ENCODE measurements at places on chromosomes 3 and 15.
A peak's percentile ranks its signal among the peaks of the same experiment; 100 is the strongest.

- peak; percentile 30 for DNase-seq
Observed at GRCh38 chr15:64013179-64014062, 32.9 kb downstream of the DAPK2 start.

- DNase-seq, result no peak
Observed at GRCh38 chr15:69117431-69117871, 43.0 kb upstream of the GLCE start.

DNA sequence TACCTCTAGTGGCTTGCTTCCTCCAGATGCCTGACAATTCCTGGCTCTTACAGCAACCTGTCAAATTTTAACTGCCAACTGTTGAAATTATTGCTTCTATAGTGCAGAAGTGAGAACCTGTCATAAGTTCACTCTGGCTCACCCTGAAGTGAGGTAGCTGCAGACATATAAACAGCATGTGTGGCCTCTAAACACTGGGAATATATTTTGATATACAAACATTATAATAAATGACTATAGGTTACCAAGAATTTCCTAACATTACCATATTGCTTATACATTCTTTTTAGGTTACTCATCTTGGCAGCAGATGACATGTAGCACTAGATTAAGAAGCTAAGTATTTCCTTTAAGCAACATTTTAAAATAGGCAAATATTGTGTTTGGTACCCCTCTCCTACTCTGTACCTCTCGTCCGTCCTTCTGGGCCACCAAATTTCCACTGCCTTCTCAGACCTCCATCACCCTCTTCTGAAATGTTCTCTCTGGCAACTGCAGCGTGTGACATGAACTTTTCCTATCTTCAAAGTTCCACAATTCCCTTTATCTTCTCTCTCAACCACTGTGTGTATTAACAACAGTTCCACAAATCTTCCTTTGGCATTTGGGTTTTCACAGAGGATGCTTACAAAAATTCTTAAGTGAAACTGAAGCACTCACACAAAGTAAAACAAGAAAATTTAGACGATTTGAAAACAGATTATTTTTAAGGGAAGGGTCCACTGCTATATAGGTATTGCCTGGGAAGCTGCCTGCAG, 15.3 kb upstream of the XXYLT1 start:
- DNase-seq, result no peak

- DNase-seq, result no peak
Observed at GRCh38 chr15:50128266-50128665, 9.2 kb upstream of the ATP8B4 start.

GRCh38 chr3:97793420-97794019, 28.3 kb upstream of the CRYBG3 start:
- DNase-seq, result peak; percentile 59

GRCh38 chr15:32641517-32642059, at the start of gene SCG5:
SCG5 (plus strand) TSS chr15:32641710; CDS start chr15:32643593, 1,883 bp downstream.
- no peak for DNase-seq

- DNase-seq, result no peak
Observed at GRCh38 chr3:65851827-65852226, 186.9 kb downstream of the MAGI1 start.

GRCh38 chr3:117735481-117736101, 1026.0 kb downstream of the TUSC7 start:
- DNase-seq, result no peak

DNA sequence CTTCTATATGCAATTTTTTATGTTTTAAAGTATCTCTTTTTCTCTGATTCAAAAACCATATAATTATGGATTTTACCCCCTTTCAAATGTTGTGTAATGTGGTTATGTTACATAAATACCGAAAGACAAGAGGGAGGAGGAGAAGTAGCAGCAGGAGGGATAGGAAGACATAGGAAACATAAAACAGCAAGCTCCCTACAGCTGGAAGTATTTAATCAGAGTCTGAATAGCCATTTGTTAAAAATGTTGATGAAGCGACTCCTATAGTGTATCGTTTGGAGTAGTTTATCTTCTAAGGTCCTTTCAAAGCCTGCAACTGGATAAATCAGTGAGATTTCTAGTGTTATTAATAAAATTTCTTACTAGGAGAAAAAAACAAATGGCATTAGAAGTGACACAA, 598.1 kb upstream of the GOLIM4 start:
- no peak for DNase-seq

GRCh38 chr3:123372686-123373473, 76.0 kb downstream of the ADCY5 start:
- no peak for DNase-seq

DNA sequence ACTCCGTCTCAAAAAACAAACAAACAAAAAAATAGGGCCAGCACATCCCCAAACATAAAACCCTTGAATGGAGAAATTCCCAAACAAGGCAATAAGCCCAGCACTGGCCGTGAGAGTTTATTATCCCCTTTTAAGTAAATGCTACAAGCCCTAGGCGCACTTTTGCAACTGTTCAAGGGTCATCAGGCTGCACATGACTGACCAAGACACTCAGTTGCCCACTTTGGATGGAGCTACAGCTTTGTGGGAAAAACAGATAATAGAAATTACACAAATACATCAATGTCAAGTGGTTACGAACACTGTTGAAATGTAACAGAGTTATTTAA, 33.7 kb upstream of the ZNF445 start:
- DNase-seq, result no peak

GRCh38 chr3:116601206-116601605, 108.4 kb upstream of the TUSC7 start:
- no peak for DNase-seq

DNA sequence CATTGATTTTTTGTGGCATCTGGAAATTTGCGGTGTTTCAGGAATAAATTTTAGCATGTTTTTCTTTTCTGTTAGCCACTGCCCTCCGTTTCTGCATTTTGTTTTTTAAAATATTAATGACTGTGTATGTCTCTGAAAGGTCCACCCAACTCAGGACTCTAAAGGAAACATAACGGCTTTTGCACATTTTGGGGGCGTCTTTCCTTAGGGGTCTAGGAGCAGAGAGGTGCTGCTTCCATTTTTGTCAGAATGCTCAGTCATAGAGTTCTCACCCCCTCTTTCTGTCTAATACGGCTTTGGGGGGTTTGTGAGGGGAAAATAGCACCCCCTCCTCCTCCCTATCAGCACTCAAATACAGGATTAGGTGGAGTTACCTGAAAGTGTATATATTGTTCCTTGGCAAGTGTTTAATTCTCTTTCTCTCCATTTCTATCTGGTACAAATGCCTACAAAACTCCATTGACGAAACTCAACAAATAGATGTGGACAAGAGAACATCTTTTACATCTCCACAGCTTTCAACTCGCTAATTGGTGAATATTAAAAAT, 219.4 kb downstream of the MEIS2 start:
- no peak for DNase-seq

DNA sequence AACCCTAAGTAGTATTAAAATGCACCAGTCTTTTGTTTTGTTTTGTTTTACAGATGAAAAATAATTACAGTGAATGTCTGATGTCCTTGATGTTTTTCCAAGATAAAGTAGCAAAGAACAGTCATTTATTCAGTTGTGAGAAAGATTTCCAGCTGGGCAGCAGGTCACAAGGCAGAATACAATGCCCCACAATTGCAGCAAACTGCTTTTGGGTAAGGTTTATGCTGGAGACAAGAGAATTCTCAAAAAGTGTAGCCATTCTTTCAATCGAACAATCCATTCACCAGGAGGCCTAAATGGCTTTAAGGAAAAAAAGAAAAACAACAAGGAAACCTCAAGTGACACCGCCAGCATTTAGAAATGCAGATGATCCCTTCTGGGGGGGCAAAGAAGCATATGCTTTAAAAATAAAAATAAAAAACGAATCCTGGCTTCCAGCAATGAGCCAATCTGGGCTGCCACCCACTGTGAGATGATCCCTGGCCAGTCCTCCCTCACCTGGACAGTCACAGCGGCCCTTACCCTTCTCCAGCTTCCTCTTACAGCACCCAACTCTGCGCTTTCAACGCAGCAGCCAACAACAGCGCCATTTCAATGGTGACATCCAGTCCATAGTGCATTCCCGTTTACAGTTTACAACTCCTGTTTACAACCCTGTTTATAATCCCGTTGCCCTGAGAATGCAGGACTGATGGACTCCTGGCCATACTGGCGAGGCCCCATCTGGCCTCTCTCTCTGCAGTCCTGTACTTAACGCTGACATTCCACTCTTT, 25.7 kb upstream of the WNT5A start:
- no peak for DNase-seq

DNA sequence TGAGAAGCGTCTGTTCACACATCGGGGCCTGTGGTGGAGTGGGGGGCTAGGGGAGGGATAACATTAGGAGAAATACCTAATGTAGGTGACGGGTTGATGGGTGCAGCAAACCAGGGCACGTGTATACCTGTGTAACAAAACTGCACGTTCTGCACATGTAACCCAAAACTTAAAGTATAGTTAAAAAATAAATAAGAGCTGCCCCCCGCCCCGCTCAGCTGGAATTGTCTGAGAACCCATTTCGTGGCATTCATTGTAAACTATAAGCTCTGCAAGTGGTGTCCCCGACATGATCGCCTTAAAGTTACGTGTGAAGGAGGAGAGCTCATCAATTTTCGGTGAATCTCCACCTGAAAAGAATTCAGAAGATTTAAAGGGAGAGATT, 7.3 kb upstream of the LIPH start:
- DNase-seq, result no peak

DNA sequence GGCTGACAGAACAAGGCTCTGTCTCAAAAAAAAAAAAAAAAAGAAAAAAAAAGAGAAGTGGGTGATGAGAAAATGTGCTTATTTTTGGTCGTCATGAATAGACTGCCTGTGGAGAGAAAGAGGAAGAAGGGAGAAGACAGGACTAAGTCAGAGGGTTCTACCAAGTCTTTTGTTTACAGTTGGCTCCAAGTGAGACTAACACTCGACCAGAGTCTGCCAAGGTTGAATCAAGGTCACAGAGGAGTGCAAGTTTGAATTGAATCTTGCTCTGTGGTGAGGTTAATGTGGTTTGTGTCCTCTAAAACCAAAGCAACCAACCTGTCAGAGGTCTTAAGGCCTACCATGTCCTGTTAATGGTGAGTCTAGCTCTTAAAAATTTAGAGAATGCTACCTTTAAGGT, 334.1 kb upstream of the GRM7 start:
- no peak for DNase-seq

DNA sequence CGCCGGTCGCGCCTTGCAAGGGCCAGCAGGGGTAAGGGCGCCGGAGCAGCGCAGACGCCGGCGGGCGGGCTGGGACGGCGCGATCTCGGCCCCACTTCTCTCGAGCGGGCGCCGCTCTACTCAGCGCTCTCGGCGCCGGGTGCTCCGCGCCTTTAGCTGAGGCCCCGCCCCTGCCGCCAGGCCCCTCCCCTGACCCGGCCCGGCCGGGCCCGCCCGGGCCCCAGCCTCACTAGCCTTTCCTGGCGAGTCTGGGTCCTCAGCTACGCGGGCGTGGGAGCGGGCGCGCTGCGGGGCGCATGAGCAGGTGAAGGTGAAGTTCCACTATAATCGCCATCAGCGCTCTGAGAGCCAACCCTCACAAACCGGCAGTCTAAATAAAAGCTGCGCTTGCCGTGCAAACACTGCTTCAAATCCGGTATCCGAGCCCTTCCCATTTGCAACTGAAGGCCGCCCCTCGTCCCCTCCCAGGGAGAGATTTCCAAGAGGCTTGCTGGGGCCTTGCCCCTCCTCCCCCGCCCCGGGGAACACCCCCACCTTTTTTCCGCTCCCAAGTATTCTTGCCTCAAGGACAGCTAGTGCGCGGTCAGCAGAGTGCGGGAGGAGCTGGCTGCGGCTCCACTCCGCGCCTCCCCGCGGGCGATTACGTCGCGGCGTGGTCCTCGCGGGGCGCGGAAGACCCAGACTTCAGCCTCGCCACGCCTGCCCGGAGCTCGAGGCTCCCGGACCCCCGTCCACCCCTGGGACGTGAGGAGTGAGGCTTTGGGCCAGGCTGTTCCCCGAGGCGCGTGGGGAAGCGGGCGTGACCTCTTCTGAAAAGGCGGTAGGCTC, at the start of gene RPP25:
Gene RPP25, minus strand, starts transcription at position 125 of the 828 bp plus-strand sequence. CDS start 189 bp downstream, outside the sequence.
- DNase-seq, result peak; percentile 74

- no peak for DNase-seq
Observed at GRCh38 chr3:106707347-106707746, 669.9 kb upstream of the CCDC54 start.

DNA sequence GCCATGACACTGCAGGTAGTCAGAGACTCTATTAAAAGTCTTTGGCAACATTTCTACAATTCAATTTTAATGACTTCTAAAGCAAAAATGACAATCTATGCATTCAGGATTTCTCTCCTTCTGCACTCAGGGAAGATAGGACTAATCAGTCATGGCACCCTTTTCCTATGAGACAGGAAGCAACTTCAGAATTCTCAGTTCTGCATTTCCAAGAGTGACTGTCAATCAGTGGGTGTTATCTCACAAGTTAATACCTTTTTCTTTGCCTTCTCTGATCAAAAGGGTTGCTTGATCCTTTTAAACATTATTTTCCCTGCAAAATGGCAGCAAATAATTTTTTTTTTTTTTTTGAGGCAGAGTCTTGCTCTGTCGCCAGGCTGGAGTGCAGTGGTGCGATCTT, 7.8 kb upstream of the ICE2 start:
- DNase-seq, result no peak

DNA sequence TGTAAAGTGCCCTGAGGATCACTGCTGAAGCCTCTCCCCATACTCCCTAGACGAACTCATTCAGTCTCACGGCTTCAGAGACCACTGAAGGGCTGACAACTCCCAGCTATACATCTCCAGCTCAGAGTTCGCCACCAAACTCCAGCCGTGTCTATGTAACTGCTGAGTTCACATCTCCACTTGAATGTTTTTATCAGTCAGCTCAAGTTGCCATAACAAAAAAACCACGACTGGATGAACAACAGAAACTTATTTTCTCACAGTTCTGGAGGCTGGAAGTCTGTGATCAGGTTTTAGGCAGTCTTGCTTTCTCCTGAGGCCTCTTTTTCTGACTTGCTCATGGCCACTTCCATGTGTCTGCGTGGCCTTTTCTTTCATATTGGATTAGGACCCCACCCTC, 223.0 kb upstream of the LRRFIP2 start:
- no peak for DNase-seq

GRCh38 chr15:73009066-73010056, 42.9 kb upstream of the NEO1 start:
- DNase-seq, result no peak

DNA sequence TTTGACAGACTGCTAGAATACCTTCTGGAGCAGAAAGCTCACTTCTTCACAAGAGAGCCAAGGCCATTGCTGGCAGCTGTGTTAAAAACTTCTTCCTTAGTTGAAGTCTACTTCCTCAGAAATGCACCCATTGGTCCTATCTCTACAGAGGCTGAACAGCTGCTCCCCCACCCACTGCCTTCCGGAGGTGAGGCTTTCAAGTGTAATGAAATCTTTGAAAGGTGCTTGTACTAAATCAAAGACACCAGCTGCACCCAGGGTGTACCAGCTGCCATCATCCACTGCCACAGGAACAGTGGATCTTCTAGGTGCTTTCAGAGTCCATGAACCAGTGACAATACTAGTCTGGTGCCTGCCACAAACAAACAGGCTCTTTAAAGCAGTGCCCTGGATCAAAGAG, 26.4 kb upstream of the HERC1 start:
- peak; percentile 9 for DNase-seq

- DNase-seq, result no peak
Observed at GRCh38 chr3:197508461-197508860, 47.3 kb downstream of the BDH1 start.

- DNase-seq, result no peak
Observed at GRCh38 chr3:36663666-36664291, 100.6 kb downstream of the DCLK3 start.
